ENCODE measurements at places on chromosomes 13 and 19. TPM values are rescaled to one million over a fixed set of nuclear protein-coding genes. Genes with fewer than 3 reads are reported as not detected.
A peak's percentile ranks its signal among the peaks of the same experiment; 100 is the strongest.

DNA sequence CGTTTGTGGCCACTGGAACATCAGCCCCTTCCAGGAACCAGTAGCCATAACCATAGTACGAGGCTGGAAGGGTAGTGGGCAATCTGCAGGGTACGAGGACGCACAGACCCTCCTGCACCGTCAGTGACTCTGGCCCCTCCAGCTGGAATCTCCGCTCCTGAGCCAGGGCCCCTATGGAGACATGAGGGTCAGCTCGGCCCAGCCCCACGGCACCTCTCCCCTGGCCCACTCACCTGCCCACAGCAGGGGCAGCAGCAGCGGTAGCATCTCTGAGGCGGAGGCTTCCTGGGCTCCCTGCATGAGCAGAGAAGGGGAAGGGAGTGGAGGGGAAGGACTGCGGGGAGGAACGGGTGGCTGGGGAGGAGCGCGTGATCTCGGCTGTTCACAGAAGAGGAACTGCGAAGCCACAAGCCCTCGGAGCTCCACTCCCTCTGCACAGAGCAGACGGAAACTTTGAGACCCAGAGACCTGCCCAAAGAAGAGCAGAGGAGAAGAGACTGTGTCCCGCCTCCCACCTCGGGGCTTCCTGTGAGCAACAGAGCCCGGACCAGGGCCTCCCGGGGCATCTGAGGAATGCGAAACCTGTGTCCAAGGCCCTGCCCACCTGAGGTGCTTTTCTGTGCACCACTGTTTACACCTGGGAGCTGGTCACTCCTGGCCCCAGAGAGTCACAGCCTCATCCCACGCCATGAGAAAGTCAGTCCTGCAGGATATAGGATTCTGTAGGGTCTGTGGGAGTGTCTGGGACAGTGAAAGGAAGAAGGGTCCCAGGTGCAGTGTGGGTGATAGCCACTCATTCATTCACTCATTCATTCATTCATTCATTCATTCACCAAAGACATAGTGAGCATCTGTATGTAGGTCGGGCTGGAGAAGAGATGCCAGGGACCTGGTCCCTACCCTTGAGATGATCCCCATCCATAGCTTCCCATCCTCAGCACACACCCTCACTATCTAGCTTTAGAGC, at the start of gene SIGLEC6:
Gene SIGLEC6 (minus strand): TSS at position 322 of the 967 bp plus-strand sequence. CDS start 22 bp downstream, at position 300.
- H3K27me3 ChIP-seq, result peaks cover 22% of the 10 kb centered on the region
- no peaks in the 10 kb centered on the region for H3K4me1 ChIP-seq
- no peak within 1 kb of the TSS for H3K27ac ChIP-seq

GRCh38 chr13:110560601-110561343, 750 bp downstream of the RAB20 start:
- peaks cover 4% of the 10 kb centered on the region for H3K36me3 ChIP-seq
- H3K4me3 ChIP-seq, result peak overlapping the region; percentile 89
- no peak for DNase-seq
- peaks cover 13% of the 10 kb centered on the region for H3K27me3 ChIP-seq
- peaks cover 32% of the 10 kb centered on the region for H3K4me1 ChIP-seq

DNA sequence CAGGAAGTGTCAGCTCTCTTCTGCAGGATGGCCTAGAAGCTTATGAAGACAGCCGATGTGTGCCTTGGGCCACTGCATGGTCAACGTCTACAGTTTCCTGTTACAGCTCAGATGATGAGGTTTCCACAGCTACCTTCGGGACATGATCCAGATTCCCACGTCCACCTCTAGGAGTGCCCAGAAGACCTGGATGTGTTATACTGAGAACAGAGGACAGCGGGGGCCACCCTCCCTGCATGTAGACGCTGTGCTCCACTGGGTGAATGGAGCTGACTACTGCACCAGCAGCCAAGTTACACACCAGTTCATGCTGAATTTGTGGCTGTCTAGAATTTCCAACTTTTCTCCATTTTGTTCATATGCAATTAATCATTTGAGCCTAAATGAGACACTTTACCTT, 78.5 kb upstream of the MTIF3 start:
- no peak for DNase-seq
- no peak overlapping the region for H3K4me3 ChIP-seq
- H3K27ac ChIP-seq, result no peak overlapping the region
- H3K27me3 ChIP-seq, result peaks cover 23% of the 10 kb centered on the region

- H3K36me3 ChIP-seq, result no peaks in the 10 kb centered on the region
- H3K27ac ChIP-seq, result no peak overlapping the region
- no peaks in the 10 kb centered on the region for H3K27me3 ChIP-seq
- H3K4me1 ChIP-seq, result peaks cover 48% of the 10 kb centered on the region
Observed at GRCh38 chr19:35119578-35120155, 4.0 kb downstream of the FXYD3 start.

The SOX1 gene
- total RNA-seq, result 0.17 TPM

GRCh38 chr19:4115050-4115817, 8.7 kb downstream of the MAP2K2 start:
- H3K27me3 ChIP-seq, result no peaks in the 10 kb centered on the region
- no peaks in the 10 kb centered on the region for H3K4me1 ChIP-seq
- H3K27ac ChIP-seq, result no peak overlapping the region
- H3K36me3 ChIP-seq, result peaks cover 3% of the 10 kb centered on the region
- no peak overlapping the region for H3K4me3 ChIP-seq

The RFPL4AL1 gene
- not detected for total RNA-seq

The ZNF85 gene
- total RNA-seq, result 12.3 TPM

GRCh38 chr19:16078759-16079707, 2.7 kb downstream of the TPM4 start:
- H3K27ac ChIP-seq, result peak overlapping the region; percentile 98
- H3K36me3 ChIP-seq, result peaks cover 32% of the 10 kb centered on the region
- no peaks in the 10 kb centered on the region for H3K27me3 ChIP-seq
- H3K4me3 ChIP-seq, result peak overlapping the region; percentile 93

The ASF1B gene
- 14.8 TPM for total RNA-seq

DNA sequence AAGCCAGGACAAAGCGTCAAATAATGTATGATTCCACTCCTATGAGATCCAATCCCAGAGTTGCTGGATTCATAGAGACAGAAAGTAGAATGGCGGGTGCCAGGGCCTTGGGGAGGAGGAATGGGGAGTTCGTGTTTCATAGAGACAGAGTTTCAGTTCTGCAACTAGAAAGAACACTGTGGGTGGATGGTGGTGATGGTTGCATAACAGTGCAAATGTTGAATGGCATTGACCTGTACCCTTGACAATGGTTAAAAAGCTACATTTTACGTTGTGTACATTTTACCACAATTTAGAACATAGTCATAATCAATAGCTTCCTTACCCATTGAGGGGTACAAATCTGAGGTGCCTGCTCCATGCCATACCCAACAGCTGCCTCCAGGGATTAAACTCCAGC, 33.4 kb downstream of the MBD3L2B start:
- DNase-seq, result no peak
- H3K27me3 ChIP-seq, result no peaks in the 10 kb centered on the region
- H3K36me3 ChIP-seq, result no peaks in the 10 kb centered on the region

The PRTN3 gene
- not detected for total RNA-seq

DNA sequence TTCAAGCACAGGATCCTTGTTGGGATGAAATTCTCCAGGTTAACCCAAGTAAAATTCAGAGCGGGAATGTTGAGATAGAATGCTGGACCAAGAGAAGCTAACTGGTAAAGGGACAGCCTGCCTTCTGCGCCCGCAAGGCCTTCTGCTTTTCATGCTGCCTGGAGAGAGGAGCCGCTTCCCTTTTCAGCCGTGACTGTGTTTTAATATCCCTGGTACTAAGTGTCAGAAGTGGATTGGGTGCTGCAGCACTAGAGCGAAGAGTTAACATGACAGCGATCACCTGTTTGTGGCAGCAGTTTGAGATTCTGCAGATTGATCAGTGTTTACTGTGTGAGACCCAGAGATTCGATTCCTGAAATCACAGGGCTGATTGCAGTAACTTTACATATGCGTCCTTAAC, 197.4 kb upstream of the ZNF536 start:
- no peak overlapping the region for H3K27ac ChIP-seq

The MEIOSIN gene
- not detected for total RNA-seq

DNA sequence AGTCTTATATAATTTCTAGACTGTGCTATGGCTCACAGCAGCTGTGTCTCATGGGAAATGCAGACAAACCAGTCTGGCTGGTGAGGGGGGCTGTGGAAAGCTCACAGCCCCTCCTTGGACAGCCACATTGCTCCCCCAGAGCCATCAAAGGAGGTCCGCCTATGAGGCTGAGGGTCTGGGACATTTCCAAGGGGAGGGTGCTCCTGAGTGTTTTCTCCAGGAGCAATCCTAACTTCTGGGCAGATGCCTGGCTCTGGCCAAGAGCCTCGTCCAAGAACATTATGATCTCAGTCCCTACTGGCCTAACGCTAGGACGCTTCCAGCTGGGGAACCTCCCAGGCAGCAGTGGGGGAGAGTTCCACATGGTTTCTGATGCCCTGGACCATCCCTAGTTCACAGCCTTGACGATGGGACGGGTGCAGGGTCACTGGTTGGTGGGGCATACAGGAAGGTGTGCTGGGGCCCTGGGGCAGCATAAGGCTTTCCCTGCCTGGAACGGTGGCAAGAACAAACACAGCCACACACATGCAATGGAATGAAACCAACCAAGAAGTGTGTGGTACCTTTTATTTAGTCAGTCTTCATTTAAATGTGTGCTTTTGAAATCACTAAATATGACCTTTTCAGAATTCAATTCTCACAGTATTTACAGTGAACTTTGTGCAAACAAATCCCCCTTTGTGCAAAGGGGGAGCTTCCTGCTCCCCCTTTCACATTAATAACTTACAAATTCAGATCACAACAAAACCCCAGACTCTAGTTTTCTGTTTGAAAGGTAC, 60.6 kb downstream of the CDADC1 start:
- H3K36me3 ChIP-seq, result no peaks in the 10 kb centered on the region
- DNase-seq, result no peak
- H3K27me3 ChIP-seq, result no peaks in the 10 kb centered on the region
- H3K4me1 ChIP-seq, result peaks cover 25% of the 10 kb centered on the region
- peak overlapping the region; percentile 12 for H3K27ac ChIP-seq
- H3K4me3 ChIP-seq, result no peak overlapping the region

The CEACAM4 gene
- not detected for total RNA-seq

DNA sequence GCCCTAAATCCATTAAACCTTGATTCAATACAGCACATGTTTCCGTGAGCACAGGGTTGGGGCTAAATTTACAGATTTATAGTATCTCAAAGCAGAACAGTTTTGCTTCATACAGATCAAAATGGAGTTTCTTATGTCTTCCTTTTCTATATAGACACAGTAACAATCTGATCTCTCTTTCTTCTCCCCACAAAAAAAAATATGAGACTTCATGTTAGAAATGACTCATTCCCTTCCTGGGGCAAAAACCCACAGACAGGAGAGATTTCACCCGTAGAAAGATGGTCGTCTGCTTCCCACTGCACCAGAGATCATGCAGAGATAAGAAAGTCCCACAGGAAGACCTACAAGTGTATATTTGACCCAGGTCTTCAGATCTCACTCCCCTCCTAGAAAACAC, 7.7 kb upstream of the ZNF611 start:
- peak overlapping the region; percentile 18 for H3K4me3 ChIP-seq
- no peak for DNase-seq
- H3K4me1 ChIP-seq, result peaks cover 16% of the 10 kb centered on the region
- peak overlapping the region; percentile 59 for H3K27ac ChIP-seq

The COL5A3 gene
- total RNA-seq, result 1.1 TPM

The SRRM5 gene
- total RNA-seq, result 0.56 TPM

The CNN1 gene
- 7.9 TPM for total RNA-seq

GRCh38 chr13:99501848-99502301, 603 bp downstream of the TM9SF2 start:
- peaks cover 56% of the 10 kb centered on the region for H3K4me1 ChIP-seq
- H3K27ac ChIP-seq, result peak overlapping the region; percentile 98
- H3K36me3 ChIP-seq, result peaks cover 9% of the 10 kb centered on the region
- H3K4me3 ChIP-seq, result peak overlapping the region; percentile 94

- no peaks in the 10 kb centered on the region for H3K36me3 ChIP-seq
- no peak for DNase-seq
- peak overlapping the region; percentile 89 for H3K27ac ChIP-seq
- H3K4me3 ChIP-seq, result peak overlapping the region; percentile 87
- no peaks in the 10 kb centered on the region for H3K27me3 ChIP-seq
- peaks cover 14% of the 10 kb centered on the region for H3K4me1 ChIP-seq
Observed at GRCh38 chr19:662207-662961, 630 bp downstream of the RNF126 start.

The TMEM221 gene
- total RNA-seq, result 0.87 TPM

- H3K4me3 ChIP-seq, result no peak overlapping the region
- H3K27me3 ChIP-seq, result no peaks in the 10 kb centered on the region
- H3K36me3 ChIP-seq, result peaks cover 4% of the 10 kb centered on the region
- no peak for DNase-seq
Observed at GRCh38 chr13:23789576-23790346, 99.4 kb downstream of the MIPEP start.

The C5AR2 gene
- total RNA-seq, result not detected

DNA sequence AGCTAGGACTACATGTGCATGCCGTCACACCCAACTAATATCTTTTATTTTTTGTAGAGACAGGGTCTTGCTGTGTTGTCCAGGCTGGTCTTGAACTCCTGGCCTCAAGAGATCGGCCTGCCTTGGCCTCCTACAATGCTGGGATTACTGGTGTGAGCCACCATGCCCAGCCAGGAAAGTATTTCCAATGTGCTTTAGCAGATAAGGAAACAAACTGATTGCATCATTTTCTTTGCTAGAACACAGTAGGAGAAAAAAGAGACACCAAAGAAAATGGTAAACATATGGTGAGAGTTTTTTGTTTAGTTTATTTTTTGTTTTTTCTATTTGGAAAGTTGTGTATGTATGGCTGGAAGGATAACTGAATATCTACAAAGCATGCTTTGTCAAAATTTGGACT, 46.9 kb upstream of the AKAP11 start:
- H3K27me3 ChIP-seq, result no peaks in the 10 kb centered on the region
- DNase-seq, result no peak
- H3K4me3 ChIP-seq, result no peak overlapping the region
- H3K27ac ChIP-seq, result no peak overlapping the region
- no peaks in the 10 kb centered on the region for H3K4me1 ChIP-seq

The MAG gene
- total RNA-seq, result 2.1 TPM

The ERICH4 gene
- total RNA-seq, result 0.56 TPM

The FAAP24 gene
- 4.5 TPM for total RNA-seq

DNA sequence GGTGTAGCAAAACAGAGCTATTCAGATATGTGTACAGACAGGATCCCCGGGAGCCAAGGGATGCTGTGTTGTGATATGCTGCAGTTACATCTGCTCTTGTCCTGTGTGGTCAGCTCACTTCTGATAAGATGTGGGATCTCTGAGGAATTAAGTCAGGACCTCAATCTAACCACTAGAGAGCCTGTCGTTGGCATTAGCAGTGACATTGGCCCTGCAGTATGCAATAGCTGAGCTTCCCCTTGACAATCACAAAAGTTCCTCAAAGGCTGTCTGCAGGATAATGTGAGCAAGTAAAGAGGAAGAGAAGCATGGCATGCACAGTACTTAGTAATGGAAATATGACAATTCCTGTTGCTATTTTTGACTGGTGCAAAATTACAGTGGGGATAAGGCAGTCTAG, 203.4 kb upstream of the MIR17HG start:
- H3K27me3 ChIP-seq, result no peaks in the 10 kb centered on the region
- H3K4me1 ChIP-seq, result peaks cover 31% of the 10 kb centered on the region
- no peak overlapping the region for H3K4me3 ChIP-seq
- no peak for DNase-seq
- H3K27ac ChIP-seq, result no peak overlapping the region

GRCh38 chr19:1360818-1361461, 22.8 kb upstream of the NDUFS7 start:
- no peak for DNase-seq
- H3K4me3 ChIP-seq, result no peak overlapping the region
- H3K36me3 ChIP-seq, result peaks cover 9% of the 10 kb centered on the region
- no peak overlapping the region for H3K27ac ChIP-seq
- no peaks in the 10 kb centered on the region for H3K27me3 ChIP-seq

- no peak for DNase-seq
- H3K27ac ChIP-seq, result no peak overlapping the region
- no peaks in the 10 kb centered on the region for H3K27me3 ChIP-seq
- H3K4me3 ChIP-seq, result no peak overlapping the region
Observed at GRCh38 chr13:44840131-44840530, 149.1 kb downstream of the NUFIP1 start.

Data from type B pancreatic cell (in vitro differentiated cells).